HEK293T (cell line): ENCODE measurements at places on chromosomes 2 and 18.

GRCh38 chr2:12890481-12890991 is 173.8 kb downstream of the TRIB2 start:
- no peak for DNase-seq

DNA sequence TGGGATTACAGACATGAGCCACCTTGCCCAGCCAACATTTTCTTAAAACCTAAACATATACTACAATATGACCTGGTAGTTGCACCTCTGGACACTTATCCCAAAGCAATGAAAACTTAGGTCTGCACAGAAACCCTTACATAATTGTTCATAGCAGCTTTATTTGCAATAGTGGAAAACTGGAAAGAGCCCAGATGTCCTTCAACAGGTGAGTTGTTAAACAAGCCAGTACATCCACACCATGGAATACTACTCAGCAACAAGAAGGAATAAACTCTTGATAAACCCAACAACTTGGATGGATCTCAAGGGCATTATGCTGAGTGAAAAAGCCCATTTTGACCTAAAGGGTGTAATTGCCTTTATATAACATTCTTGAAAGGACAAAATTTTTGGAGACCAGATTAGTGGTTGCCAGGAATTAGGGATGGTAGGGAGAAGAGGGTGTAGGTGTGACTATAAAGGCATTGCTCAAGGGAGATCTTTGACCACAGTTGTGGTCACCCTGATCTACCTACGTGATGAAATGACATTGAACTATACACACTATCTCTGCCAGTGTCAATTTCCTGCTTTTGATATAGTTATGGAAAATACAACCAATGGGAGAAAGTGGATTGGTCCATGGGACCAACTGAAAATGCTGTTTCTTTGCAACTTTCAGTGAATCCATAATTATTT is 11.9 kb upstream of the AMMECR1L start:
- no peak for DNase-seq

GRCh38 chr2:66696886-66697285 is 262.0 kb downstream of the MEIS1 start:
- DNase-seq, result no peak

DNA sequence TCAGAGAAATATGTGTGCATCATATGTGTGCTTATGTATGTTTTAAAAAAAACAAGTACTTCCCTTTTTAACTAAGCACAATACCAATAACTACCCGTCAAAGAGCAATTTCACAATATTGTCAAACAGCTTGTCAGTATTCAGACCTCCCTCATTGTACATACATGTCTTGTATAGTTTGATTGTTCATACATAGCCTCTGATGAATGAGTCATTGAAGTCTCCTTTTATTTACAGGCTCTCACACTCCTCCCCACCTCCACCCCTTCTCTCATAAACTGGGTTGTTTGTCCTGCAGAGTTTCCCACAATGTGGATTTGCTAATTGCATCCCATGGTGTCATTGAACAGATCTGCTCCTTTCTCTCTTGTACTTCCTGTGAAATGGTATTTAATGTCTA is 132.8 kb upstream of the L3MBTL4 start:
- DNase-seq, result no peak

- no peak for DNase-seq
Observed at GRCh38 chr2:203625701-203626100, 80.7 kb upstream of the CD28 start.

- DNase-seq, result no peak
Observed at GRCh38 chr2:6994536-6995128, 77.4 kb downstream of the RNF144A start.

GRCh38 chr2:65380255-65380654 is 52.1 kb downstream of the SPRED2 start:
- DNase-seq, result no peak

- no peak for DNase-seq
Observed at GRCh38 chr2:96139181-96139758, 968 bp upstream of the ASTL start.

- DNase-seq, result no peak
Observed at GRCh38 chr2:149561309-149561926, 26.2 kb downstream of the MMADHC start.

GRCh38 chr2:205869439-205869838 is 187.1 kb downstream of the NRP2 start:
- DNase-seq, result no peak

- no peak for DNase-seq
Observed at GRCh38 chr2:159592441-159592840, 23.9 kb downstream of the BAZ2B start.

GRCh38 chr2:174846218-174846617 is 81.9 kb upstream of the CHRNA1 start:
- DNase-seq, result no peak

GRCh38 chr2:217283460-217283859 is 423.6 kb upstream of the TNP1 start:
- DNase-seq, result no peak

DNA sequence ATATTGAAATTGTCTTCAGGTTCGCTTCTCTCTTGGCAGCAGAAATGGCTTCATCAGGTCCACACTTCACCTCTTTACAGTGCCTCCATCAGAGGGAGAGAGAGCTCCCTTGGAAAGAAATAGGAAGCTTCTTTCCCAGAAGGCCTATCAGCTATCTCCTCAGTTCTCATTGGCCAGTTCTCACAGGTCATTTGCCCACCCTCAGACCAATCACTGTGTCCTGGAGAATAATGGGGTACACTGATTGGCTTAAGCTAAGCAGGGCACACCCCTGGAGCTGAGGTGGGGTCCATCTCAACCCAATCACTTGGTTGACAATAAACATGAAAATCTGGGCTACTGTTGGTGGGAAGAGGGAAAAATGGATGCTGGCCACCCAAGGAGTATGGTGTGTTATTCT is 5.2 kb downstream of the GNLY start:
- no peak for DNase-seq

GRCh38 chr2:127818794-127819425 is 7.9 kb upstream of the WDR33 start:
- DNase-seq, result no peak

DNA sequence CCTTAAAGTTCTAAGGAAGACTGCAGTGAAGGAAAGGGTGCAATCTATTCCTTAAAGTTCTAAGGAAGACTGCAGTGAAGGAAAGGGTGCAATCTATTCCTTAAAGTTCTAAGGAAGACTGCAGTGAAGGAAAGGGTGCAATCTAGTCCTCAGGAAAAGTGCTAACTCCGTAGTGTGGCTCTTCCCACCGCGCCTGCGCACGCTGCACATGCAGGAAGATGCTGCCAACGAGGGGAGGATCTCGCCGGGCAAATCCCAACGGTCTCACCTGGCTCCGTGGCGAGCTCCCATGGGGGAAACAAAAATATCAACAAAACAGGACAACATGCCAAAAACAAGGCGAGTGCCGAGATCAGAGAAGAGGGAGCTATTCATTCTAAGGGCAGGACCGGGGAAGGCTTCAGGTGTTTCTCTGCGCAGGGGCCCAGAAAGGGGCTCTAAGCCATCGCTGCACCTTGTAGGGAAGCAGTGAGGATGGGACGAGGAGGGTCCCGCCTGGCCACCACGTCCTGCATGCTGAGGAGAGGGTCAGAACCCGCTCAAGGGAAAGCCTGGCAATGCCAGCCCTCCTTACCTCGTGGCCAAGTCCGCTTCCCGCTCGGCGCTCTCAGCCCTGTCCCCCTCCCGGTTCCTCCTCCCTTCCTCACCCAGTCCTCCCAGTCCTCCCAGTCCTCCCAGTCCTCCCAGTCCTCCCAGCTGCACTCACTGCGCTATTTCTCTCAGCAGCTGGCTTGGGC is 24.5 kb downstream of the TIMM21 start:
- DNase-seq, result no peak

DNA sequence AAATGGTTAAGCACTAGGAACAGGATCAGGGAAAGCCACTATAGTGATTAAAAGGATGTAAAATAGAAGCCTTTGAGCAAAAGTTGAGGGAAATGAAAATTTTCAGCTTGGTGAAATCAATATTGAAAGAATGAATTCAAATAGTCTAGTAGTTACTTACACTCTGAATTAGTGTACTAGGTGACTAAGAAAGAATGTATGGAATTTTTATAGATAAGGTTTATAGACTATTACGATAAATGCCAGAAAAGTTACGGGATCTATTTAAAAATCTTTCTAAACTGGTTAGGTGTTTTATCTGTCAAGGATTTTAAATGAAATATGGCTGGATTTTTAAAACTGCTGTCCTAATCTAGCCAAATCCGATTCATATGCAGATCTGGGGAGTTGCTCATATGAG is 208.6 kb downstream of the MYO3B start:
- DNase-seq, result no peak

DNA sequence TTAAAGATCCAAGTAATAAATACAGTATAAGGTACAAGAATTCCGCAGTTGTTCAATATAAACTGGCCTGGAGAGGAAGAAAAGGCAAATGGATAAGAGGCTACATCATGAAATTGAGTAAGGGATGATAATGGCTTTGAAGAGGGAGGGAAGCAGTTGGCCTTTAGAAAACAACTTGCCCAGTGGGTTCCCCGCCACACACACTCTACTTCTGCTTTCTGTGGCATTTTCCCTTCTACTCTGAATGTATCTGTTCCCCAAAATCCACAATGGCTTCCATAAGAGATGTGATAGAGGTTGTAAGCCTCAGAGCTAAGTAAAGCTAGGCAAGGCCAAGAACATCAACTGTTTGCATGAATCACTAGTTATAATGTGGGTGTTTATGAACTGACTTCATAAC is 221.3 kb downstream of the MBD2 start:
- DNase-seq, result no peak

- peak; percentile 73 for DNase-seq
Observed at GRCh38 chr18:62584241-62585120, 61.7 kb downstream of the ZCCHC2 start.

DNA sequence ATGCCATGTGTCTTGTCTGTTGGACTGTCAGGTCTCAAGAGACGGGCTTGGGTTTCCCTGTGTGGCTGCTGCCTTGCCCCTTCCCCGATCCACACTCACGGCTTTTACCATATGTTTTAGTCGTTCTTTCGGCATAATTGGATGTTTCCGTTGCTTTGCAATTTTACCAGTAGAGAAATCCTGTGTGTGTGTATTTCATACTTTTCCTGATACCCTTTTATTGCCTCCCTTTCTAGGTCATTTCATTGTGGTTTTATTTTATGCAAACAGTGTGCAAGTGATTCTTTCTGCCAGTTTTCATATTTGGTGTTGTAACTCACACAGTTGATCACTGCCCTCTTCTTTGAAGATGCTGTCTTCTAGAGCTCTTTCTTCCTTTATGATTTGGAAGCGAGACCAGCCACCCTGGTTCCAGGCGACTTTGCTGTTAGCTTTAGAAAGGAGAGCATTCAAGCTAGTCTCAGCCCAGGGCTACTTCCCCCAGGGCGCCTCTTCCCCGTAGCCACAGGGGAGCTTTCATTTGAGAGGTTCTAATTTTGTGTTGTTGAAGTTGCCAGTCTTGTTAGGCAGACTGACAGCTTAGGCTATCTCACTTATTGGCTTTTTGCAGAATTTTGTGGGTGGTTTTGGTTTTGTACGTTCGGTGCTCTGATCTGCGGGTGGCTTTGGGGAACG is 17.0 kb downstream of the SH3BP4 start:
- DNase-seq, result no peak

DNA sequence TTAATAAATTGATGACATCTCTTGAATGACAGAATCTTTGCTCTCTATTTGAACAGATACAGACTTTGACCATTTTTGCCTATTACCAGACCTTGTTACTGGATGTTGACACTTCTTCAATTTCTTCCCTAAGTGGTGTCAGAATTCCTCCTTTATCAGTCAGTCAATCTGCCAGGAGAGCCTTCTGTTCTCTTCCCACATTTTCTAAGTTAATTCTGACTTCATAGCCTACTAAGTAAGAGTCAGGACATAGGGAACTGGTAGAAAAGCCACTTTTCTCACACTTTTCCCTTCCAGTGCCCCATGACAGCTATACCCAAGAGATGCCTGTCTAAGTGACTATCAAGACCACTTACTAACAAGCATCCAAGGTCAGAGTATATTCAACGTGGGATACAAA is 1187.5 kb upstream of the NXPH2 start:
- DNase-seq, result no peak

- peak; percentile 61 for DNase-seq
Observed at GRCh38 chr2:235551965-235552364, 58.1 kb downstream of the AGAP1 start.

DNA sequence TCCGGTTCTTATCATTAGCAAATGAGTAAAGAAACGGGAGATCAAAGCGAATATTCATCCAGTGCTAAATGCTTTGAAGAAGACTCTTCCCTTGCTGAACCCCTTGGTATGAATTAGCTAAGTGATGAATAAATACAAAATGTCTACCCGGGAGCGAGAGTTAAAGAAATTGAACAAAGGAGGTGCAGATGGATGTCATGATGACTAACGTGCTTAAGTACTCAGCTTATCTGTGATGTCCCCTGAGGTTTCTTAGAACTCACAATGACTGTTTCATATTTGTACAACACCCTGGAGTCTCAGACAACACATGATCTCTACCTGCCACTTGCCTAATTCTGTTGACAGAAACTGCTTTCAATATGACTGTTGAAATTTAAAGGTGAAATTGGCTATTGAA is 148.5 kb downstream of the TMEM200C start:
- no peak for DNase-seq

DNA sequence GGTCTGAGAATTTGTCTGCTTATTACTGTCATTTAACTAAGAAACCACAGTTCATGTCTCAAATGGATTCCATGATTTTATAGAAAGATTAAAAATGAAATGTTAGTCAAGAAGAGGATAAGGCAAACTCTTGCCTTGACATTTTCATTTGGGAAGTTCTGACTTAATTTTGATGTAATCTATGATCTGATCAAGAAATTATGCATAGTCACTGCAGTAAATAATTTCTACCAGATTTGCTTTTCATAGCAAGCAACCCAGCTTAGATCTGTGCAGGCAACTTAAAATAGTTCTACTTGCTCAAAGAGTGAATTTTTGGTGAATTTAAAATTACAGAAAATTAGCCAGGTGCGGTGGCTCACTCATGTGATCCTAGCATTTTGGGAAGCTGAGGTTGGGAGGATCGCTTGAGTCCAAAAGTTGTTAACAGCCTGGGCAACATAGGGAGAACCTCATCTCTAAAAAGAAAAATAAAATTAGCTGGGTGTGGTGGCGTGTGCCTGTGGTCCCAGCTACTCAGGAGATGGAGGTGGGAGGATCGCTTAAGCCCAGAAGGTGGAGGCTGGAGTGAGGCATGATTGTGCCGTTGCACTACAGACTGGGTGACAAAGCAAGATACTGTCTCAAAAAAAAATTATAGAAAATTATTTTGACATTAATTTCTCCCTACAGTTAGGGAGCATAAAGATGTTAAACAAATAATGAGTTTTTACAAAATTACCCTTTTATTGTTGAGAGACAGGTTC is 158.7 kb upstream of the MYO3B start:
- no peak for DNase-seq

DNA sequence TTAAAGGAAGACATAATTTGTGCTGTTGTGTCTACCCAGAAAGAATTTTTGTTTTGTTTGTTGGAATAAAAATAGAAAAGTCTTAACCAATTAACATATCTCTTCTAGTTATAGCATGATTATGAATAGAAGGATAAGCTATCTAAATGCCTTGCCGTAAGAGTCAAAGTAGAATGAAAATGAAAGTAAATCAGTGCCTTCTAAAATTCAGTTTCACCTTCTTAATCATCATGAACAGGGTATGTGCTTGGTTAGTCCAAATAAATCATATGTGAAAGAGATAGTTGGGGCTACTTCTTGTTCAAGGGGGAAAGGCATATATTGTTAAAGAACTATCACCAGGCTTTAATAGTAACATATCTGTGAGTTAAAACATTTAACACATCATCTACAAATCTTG is 91.5 kb downstream of the GULP1 start:
- no peak for DNase-seq
